ENCODE measurements at places on chromosomes 12 and 14. TPM values are rescaled to one million over a fixed set of nuclear protein-coding genes. Genes with fewer than 3 reads are reported as not detected.

Gene SYT1
- total RNA-seq = not detected

Gene TPH2
- not detected for total RNA-seq

Gene DDN
- 0.29 TPM for total RNA-seq

Gene KRT72
- 1.6 TPM for total RNA-seq

Gene MYO1H
- total RNA-seq = not detected

Gene PRIMA1
- not detected for total RNA-seq

Gene SERPINA12
- not detected for total RNA-seq

Gene RAB15
- 6.3 TPM for total RNA-seq

Gene HNF1A
- total RNA-seq = not detected

Gene TBX5
- not detected for total RNA-seq

Gene POTEG
- total RNA-seq = not detected

Gene LRIG3
- 0.27 TPM for total RNA-seq

Gene LHX5
- total RNA-seq = not detected

Gene FKBP11
- total RNA-seq = 74.2 TPM

Data from T-helper 1 cell treated with Interleukin-12 subunit alpha and Interleukin-12 subunit beta and Interleukin-4 antibody, amounts not matched to agents 30 ng/mL and 1 ng/mL, for 36 hours (primary cell).